CD8-positive, alpha-beta memory T cell (primary cell): ENCODE measurements at places on chromosomes 2 and 18. TPM values are rescaled to one million over a fixed set of nuclear protein-coding genes. Genes with fewer than 3 reads are reported as not detected.

- no peak for DNase-seq
Measured at GRCh38 chr2:72211777-72212485, 64.3 kb upstream of the CYP26B1 start.

DNA sequence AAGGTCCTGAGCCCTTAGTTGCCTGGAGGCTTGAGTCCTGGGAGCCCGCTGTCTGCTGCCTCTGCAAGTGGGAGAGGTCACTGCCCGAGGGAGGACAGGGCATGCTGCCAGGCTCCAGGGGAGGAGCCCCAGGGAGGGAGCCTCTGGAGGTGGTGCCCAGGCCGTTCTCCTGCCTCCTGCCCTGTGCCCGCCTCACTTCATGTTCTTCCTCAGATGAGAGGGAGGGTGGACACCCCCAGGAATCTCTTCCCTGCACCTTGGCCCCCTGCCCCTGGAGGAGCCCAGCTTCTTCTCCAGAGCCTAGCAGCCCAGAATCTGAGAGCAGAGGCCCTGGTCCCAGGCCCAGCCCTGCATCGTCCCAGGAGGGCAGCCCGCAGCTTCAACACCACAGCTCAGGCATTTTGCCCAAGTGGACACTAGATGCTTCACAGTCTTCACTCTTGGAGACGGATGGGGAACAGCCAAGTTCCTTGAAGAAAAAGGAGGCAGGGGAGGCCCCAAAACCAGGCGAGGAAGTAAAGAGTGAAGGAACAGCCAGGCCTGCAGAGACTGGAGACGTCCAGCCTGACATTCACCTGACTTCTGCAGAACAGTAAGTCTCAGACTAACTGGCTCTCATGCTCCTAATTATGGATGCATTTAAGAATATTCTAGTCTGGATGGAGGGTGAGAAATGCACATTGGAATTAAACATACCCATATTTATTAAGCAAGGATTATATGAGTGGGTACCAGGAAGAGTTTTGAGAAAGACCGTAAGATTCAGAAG is 12.1 kb downstream of the PSD4 start:
- DNase-seq: no peak

DNA sequence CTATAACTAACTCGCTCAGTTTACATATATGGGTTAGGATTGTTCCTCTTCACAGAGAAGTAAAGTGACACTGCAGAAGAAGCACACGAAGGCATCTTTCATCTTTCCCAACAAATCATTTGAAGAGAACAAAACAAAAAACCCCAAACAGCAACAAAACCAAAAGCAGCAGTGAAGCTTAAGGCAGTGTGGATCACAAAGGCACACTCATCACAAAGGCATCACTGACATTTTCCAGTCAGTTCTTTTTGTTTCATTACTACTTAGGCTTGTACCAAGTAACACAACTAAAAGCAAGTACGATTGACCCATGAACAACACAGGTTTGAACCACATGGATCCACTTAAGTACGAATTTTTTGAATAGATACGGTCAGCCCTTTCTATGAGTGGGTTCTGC is 75.7 kb downstream of the RNF152 start:
- no peak for DNase-seq

- no peak for DNase-seq
Measured at GRCh38 chr2:13545320-13545719, 828.6 kb downstream of the TRIB2 start.

DNA sequence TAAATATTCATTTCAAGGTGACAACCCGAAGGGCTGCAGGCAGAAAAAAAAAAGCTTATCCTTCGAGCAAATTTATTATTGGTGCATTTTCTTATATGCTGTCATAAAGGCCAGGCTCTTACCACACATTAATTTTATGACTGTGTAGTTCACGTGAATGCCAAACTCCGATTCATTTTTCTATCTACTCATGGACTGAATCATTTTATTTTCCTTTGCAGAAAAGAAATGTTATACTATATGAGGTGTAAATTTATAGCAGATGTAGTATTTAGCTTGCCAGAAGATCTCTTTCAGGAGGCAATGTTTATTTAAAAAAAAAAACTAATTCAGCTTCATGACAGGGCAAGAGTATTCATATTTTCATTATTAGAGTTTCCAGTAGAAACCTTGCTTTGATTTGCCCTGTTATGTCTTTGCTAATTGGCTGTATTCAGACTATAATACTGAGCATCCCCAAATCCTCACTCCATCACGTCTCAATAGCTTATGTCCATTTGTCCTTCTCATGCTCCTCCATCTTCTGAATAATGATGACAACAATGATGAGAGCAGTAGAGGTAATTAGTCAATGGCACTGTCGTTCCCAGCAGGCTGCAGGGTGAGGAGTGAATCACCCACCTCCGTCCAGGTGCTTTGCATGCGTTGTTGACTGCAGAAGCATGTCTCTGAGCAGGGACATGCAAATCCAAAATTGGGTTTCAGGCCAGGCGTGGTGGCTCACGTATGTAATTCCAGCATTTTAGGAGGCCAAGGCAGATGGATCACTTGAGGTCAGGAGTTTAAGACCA is 101.1 kb upstream of the RAB12 start:
- DNase-seq: no peak

GRCh38 chr2:8191427-8191826 is 490.4 kb upstream of the ID2 start:
- DNase-seq: no peak

DNA sequence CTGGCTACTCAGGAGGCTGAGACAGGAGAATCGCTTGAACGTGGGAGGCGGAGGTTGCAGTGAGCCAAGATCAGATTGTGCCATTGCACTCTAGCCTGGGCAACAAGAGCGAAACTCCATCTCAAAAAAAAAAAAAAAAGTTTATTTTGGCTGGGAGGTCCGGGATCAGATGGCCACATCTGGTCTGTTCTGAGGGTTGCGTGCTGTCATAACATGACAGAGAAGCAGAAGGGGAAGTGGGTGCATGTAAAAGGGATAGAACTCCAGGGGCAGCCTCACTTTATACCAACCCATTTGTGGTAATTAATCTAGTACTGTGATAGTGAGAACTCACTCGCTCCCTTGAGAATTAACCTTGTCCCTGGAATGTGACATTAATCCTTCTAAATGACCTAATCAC is 101.2 kb downstream of the PTPN4 start:
- DNase-seq: no peak

DNA sequence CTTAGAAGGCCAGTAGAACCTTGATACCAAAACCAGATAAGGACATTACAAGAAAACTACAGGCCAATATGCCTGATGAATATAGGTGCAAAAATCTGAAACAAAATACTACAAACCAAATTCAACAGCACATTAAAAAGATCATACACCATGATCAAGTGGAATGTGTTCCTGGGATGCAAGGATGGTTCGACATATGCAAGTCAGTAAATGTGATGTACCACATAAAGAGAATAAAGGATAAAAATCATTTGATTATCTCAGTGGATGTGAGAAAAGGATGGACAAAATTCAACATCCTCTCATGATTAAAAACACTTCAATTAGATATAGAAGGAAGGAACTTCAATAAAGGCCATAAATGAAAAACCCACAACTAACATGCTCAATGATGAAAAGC is 129.6 kb downstream of the RTN4 start:
- DNase-seq: no peak

- DNase-seq: no peak
Measured at GRCh38 chr18:11027862-11028261, 121.5 kb downstream of the PIEZO2 start.

MAP3K19 gene
- not detected for total RNA-seq

UGT1A9 gene
- not detected for total RNA-seq

C2orf66 gene
- total RNA-seq: not detected

REG1B gene
- not detected for total RNA-seq

FAM98A gene
- 85.5 TPM for total RNA-seq

ST3GAL5 gene
- 11.1 TPM for total RNA-seq

HOXD4 gene
- total RNA-seq: not detected

TUBB8B gene
- total RNA-seq: not detected

CD8B2 gene
- 3.6 TPM for total RNA-seq
